Activated gamma-delta T cell treated with anti-CD3 and anti-CD28 coated beads, Interleukin-2, amount 50 U/mL, for 16 hours (primary cell): ENCODE measurements at places on chromosomes 13 and 19.

DNA sequence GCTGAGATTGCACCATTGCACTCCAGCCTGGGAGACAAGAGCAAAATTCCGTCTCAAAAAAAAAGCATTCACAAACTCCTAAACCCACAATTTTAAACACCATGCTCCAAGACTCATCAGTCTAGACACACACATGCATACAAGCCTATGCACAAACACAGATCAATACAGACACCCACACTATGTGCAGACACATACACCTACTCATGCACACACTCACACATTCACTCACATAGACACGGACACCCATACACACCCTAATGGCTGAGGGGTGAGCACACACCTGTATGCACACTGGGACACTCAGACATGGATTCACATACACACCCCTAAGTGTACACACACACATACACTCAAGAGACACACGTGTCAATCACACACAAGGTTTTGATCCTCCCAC lies 9.3 kb downstream of the PNMA8B start:
- DNase-seq, result no peak

DNA sequence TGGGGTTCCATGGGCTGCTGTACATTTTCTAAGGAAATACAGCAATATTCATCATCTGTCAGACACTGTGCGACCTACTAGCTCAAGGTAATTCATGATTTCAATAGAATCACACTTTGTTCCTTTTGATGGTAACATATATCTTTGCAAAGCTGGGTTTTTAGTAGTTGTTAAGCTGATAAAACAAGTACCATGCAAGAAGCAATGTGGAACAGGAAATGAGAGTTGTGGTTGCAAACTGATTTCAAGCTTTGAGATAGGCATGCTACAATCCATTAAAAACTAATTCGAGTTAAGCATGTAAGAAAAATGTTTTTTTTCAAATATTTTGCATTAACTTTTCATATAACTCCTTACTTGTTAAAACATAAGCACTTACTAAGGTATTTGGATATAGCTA lies 6.8 kb upstream of the MBNL2 start:
- DNase-seq, result no peak

DNA sequence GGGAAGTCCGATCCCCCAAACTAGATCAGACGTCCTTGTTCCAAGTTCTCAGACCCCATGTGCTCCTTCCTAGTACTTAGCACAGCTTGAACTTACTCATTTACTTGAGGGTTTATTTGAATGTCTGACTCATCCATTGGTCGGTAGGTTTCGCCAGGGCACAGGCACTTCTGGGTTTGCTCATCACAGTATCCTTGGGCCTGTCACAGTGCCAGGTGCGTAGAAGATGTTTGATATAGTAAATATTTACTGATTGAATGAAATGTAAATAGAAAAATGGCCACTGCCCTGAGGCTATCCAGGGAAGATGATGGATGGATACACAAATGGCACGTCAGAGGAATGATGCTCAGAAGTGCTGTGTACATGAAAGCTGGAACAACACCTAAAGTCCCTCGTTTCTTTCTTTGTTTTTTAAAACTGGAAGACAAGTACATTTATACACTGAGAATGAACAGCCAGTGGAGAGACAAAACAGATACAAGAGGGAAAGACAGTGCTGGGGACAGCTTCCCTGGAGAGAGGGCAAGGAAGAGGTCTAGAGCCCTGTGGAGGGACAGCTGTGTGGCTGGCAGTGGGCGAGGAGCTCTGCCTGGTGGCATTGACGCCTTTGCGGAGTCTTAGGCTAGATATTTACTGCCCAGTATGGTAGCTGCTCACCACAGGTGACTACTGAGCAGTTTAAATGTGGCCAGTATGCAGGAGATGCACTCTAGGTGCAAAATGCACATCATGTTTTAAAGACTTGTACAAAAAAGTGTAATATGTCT lies 31.2 kb upstream of the KL start:
- DNase-seq, result no peak

DNA sequence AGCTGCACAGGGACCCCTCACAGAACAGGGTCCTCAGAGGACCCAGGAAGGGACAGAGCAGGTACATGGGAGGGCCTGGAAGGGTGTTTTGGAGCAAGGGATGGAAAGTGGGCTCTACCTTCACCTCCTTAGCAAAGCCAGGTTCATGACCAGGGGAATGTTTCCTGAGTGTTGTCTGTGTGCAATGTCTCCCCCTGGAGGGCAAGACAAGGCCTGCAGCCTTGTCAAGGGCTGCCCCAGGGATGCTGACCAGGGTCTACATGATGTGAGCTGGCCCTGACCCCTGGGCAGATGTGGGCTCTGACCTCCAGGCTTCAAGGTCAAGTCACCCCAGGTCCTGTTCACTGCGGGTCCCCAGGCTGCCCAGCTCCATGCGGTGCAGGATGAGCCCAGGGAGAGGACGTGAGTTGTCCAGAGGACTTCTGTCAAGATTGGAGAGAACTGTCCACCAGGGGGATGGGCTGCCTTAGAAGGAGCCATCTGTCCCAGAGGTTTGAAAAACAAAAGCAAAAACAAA lies 1.0 kb upstream of the CEACAM1 start:
- peak; percentile 46 for DNase-seq

DNA sequence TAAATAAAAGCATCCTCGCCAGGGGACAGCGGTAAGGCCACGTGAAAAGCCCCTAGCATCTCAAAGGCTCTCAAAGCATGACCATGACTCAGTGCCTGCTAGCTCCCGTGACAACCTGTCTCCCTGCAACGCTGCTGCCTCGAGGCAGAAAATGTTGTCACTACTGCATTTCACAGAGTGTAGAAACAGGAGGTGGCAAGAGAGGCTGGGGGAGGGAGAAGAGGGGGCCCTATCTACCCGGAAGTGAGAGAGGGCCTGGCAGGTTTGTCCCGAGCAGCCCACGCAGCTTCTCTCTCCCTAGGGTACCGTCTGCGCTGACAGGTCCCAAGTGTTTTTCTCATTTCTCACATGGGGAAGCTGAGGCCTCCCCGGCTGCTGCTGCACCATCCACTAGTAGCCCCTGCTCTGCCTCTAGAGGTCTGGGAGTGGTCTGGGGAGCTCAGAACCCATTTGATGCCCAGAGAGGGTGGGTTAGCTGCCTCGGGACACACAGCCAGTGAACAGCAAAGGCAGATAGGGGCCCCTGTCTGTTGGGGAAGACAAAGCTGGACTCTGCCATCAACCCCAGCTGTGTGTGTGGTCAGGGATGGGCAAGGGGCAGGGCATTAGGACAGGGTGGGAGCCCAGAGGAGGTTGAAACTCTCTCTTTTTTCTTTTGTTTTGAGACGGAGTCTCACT lies 3.7 kb downstream of the TINCR start:
- no peak for DNase-seq

DNA sequence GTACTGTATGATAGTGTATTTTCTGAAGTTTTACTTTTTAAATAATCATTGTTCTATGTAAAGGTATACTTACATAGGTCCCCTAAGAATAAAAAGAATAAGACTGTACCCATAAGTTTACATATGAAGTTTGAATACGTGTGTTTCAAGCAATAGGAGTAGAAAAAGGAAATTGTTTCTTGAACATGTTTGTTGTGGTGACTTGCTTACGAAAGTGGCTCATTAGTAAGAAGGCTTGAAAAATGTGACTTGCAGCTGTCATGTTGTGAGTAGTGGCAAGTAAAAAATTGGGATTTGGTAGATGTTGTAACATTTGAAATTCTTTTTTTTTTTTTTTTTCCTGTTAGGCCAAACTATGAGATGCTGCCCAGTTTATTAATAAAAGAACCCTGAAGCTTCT lies 203.3 kb downstream of the LMO7 start:
- DNase-seq, result no peak

DNA sequence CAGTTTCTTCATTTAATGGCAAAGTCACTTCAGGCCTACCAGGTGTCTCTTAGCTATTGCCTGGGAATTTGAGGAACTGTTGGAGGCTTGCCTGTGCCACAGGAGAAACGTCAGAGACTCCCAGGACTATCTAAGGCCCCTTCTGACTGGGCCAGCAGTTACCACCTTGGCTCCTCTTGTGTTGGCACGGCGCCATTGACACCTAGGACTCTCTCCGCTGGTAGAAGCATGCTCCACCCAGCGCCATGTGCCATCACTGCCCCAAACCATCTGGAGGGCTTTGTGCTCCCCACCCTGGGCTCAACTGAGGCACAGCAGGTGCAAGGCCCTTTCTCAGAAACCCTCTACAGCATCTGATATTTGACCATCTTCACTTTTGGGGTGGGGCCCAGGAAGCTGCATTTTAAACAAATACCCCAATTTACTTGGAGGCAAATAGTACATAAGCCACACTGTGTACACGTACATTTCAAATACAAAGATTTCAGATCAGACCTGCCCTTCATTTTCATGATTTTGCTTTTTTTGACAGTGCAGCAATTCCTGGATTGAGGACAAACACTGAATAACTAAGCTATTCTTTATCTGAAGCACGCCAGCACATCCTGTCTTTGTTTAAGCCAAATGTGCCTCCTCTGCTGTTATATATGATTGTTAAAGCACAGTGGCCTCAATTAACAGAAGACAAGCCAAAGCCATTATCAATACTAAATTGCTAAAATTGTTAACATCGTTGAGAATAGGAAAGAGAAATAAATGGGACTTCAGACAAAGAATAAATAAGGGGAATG lies 59.9 kb upstream of the TPP2 start:
- no peak for DNase-seq

- DNase-seq, result no peak
These were observed 71.9 kb downstream of the WASF3 start for GRCh38 chr13:26629260-26629825.

- DNase-seq, result no peak
These were observed 6.1 kb downstream of the SMG9 start for GRCh38 chr19:43748685-43749084.

DNA sequence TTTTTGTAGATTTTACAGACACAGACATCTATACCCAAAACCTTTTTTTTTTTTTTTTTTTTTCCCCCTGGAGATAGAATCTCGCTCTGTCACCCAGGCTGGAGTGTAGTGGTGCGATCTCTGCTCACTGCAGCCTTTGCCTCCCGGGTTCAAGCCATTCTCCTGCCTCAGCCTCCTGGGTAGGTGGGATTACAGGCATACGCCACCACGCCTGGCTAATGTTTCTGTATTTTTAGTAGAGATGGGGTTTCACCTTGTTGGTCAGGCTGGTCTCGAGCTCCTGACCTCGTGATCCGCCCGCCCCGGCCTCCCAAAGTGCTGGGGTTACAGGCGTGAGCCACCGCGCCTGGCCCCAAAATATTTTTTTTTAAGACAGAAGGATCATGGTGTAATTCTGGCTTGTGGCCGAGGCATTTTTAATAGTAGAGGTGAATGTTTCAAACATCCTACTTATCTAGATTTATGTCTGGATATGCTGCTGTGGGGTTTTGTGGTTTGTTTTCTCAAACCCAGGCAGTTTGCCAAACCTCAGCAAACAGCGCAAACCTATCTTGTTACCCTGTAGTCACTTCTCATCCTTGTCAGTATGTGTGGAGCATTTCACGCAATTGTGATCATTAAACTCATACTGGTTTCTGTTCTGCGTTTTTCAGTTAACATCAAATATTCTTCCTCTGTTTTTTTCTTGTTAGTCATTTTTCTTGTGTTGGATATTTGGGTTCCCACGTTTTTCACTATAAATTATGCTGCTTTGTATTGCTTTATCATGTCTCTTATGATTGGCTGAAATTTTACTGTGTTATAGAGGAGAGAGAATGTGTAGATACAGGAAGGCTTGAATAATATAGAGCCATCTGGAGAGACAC lies 36.2 kb upstream of the GARRE1 start:
- DNase-seq, result peak; percentile 35

GRCh38 chr13:40120288-40120687 lies 464.8 kb downstream of the COG6 start:
- no peak for DNase-seq

- no peak for DNase-seq
These were observed 152.1 kb downstream of the UQCRFS1 start for GRCh38 chr19:29060813-29061364.

DNA sequence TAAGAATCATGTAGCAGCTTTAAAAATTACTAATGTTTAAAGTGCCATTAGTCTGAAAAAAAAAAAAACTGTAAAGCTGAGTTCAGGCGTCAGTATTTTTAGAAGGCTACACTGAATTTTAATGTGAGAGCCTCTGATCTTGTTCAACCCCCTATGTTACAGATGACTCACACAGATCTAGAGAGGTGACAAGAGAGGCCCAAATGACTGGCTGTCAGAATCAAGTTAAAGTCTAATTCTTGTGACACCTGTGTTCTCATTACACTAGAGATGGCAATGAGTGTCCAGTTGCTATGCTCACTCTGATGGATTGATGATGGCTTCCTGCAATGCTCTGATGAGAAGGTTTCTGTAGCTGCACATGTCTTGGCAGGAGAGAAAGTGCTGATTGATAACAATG lies 203.5 kb upstream of the OBI1 start:
- DNase-seq, result no peak
